ENCODE measurements at places on chromosomes 5 and 9. TPM values are rescaled to one million over a fixed set of nuclear protein-coding genes. Genes with fewer than 3 reads are reported as not detected.

Gene LHFPL2
- 19.3 TPM for total RNA-seq

Gene ZNF658
- 2.5 TPM for total RNA-seq

Gene FAM200C
- 5.0 TPM for total RNA-seq

Gene MARCHF6
- total RNA-seq: 46.5 TPM

Gene POU5F2
- 0.34 TPM for total RNA-seq

Gene NPR3
- 9.9 TPM for total RNA-seq

Gene NDFIP1
- total RNA-seq: 77.2 TPM

Gene CDH9
- not detected for total RNA-seq

Gene ADRA1B
- 2.8 TPM for total RNA-seq
